T-helper 22 cell (primary cell): ENCODE measurements at places on chromosomes 16 and 17.

DNA sequence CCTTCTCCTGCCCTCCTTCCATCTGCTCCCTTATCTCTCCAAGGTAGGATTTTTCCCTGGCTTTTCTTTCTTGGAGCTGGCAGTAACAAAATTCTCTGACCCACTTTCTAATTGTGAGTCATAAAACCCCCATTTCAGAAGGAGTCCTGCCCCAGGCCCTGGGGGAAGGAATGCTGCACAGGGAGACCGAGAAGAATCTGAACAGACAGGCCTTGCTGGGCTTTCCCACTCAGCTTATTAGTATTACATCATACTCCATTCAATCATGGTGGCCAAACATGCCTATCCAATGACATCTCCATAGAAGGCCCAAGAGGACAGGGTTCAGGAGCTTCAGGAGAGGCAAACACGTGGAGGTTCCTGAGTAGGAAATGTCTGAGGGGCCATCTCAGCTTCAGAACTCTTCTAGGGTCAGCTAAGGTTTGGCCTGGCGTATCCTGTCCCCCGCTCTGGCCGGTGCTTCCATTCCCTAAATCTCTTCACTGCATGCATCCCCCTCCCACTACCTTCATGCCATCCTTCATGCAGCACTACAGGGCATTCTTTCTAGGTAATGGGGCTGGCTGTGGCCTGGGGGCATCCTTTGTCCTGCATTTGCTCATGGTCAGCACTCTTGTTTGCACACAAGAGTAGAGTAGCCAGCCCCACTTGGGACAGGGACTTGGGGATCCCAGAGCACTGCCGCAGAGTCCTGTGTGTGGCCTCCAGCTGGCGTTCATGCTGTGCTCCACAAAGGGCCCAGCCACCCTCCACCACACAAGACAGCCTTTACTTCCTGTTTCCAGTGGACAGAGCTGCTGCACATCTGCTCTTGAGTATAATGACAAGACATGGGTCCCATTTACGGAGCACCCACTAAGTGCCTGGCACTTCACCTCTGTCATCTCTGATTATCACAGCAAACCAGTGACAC, 8.2 kb downstream of the SLC6A2 start:
- no peak for DNase-seq

- no peak for DNase-seq
These were observed 35.2 kb downstream of the TBX4 start for GRCh38 chr17:61487161-61487988.

- no peak for DNase-seq
These were observed 1.9 kb downstream of the HS3ST2 start for GRCh38 chr16:22815863-22816262.

DNA sequence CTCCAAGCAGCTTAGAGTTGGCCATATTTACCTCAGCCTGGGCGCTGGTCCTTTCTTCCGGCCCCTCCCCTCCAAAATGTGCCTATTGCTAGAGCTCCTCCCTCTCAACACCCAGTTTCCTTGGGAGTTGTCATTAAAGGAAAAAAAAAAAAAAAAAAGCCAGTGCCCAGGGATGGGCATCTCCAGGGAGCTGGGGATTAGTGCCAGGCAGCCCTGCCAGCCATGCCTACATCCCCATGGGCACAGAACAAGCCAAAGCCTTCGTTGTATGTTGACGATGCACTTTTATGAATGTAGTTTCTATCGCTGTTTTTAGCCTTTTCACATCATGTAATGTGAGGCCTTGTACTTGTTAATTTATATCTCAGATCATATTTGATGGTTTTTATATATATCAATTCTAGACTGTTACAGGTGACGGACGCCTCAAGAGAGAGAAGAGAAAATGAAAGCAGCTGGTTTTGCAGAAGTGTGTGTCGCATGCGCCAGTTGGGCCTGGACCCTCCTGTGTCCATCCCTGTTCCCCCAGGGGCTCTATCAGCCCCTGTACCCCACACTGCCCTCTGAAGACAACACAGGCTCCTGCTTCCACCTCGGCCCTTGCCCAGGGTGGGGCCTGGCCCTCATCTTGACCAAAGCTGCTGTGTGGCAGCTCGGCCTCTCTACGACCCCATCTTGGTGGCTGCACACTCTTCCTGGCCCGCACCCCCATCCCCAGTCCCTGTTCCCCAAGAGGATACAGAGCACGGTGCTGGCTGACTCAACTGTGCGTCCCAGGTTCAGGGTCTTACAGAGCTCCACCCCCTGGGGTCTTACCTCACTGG, 4.8 kb downstream of the LIMD2 start:
- no peak for DNase-seq

GRCh38 chr17:54948380-54948779, 20.1 kb downstream of the COX11 start:
- no peak for DNase-seq

GRCh38 chr17:63537001-63537400, 13.3 kb upstream of the DCAF7 start:
- DNase-seq, result no peak

DNA sequence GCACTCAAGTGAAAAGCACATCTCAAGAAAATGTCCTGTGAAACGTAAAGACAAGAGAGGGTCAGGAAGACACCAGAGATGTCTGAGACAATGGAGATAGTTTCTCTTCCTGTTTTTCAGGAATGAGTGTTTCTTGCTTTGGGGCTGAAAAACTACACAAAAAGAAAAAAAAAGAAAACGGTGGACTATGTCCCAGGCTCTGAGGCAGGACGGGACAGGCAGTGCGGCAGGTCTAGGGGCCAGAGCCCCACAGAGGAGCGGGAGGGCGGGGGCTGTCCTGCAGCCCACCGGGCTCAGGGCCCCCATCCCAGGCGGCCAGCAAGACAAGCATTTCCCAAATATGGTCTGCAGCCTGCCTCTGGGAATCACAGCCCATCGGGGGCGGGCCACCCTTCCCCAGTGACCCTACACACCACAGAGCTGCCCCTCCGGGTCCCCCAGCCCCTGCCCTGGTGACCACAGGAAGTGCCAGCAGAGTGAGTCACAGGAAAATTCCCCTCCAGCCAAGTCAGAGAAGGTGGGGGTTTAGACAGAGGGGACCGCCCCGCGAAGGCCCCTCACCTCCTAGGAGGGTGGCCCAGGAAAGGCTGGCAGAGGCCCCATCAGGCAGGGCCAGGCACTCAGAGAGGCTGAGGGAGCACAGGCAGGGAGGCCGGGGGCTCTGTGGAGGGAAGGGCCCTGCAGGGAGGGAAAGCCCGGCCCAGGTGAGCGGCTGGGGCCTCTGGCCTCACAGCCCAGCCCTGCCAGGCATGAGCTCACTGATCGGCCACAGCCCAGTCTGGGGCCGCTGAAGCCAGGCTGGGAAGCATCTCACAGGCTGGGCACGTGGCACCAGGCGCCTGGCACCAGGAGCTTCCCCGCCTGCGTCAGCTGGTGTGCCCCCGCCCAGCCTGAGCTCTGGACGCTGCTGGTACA, 6.3 kb downstream of the BCAR1 start:
- DNase-seq, result no peak

- no peak for DNase-seq
These were observed 14.6 kb upstream of the SPHK1 start for GRCh38 chr17:76369804-76370203.

DNA sequence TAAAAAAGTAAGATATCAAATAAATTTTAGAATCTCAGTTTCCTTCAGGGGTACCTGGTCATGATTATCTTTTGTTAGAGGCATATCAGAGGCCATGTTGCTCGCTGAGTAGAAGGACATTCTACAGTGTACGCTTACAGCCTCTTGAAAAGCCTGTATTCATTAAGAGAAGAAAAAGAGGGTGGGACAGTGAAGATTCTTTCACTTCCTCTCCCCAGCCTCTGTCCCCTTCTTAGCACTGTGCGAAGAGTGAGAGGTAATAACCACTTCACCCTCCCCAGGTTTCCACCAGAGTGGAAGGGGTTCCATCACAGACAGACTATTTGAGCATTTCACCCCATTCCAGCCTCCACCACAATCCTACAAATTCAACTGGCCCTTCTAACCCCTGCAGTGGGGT, 4.8 kb upstream of the LPO start:
- DNase-seq, result no peak

- no peak for DNase-seq
These were observed 52.7 kb upstream of the FOXF1 start for GRCh38 chr16:86457501-86458148.
